ENCODE measurements at places on chromosomes 6 and 20. TPM values are rescaled to one million over a fixed set of nuclear protein-coding genes. Genes with fewer than 3 reads are reported as not detected.

GRCh38 chr20:51378171-51378928, 164.2 kb downstream of the NFATC2 start:
- H3K36me3 ChIP-seq = peaks cover 5% of the 10 kb centered on the region
- no peaks in the 10 kb centered on the region for H3K27me3 ChIP-seq
- H3K27ac ChIP-seq = no peak overlapping the region
- peak; percentile 56 for DNase-seq

The KCNS1 gene
- 0.45 TPM for total RNA-seq

- no peaks in the 10 kb centered on the region for H3K36me3 ChIP-seq
- no peak overlapping the region for H3K4me3 ChIP-seq
- H3K27me3 ChIP-seq = peaks cover 18% of the 10 kb centered on the region
Measured at GRCh38 chr6:17877895-17878440, 109.5 kb downstream of the KIF13A start.

The AGPAT4 gene
- total RNA-seq = 4.7 TPM

GRCh38 chr6:168542301-168542700, 101.3 kb downstream of the SMOC2 start:
- no peak overlapping the region for H3K4me3 ChIP-seq
- H3K36me3 ChIP-seq = no peaks in the 10 kb centered on the region

The F13A1 gene
- total RNA-seq = not detected

The CYP24A1 gene
- total RNA-seq = 0.92 TPM

DNA sequence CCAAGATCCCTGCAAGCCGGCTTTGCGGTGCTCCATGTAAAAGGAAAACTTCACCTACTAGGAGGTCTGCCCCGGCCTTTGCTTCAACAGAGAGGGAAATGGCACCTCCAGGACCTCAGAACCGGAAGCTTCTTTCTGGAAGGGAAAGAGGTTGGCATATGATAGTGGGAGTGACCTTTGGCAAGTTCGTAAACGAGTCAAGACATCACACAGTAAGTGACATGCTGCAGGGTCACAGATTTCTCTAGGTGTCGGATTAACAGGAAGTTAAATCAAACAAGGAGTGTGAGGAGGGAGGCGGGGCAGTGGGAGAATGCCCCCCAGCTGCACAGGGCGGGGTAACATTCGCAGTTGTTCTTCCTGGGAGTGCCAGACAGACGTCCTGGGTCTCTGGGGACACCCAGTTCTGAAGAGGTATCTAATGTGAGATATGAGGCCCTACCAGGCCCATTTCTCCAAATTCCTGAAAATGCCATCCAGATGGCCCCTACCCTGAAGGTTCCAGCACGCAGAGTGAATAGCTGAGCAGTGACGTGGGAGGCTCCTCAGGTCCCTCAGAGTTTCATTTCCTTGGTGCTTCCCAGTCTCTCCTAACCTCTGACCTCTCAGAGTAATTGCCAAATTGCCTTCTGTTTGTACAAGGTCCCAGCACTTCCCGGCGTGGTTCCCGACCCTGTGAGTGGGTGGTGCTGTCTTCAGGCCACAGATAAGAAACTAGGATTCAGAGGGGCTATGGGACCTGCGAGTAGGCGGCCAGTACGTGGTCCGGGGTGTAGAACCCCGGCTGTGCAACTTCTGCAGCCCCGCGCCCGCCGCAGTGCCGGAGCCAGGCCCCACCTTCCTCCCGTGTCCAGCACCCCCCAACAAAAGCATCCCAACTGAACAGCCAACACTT, 1.9 kb downstream of the RRBP1 start:
- peak overlapping the region; percentile 67 for H3K4me3 ChIP-seq
- peaks cover 12% of the 10 kb centered on the region for H3K27me3 ChIP-seq
- peaks cover 18% of the 10 kb centered on the region for H3K4me1 ChIP-seq
- peak overlapping the region; percentile 18 for H3K27ac ChIP-seq
- DNase-seq = no peak
- H3K36me3 ChIP-seq = peaks cover 8% of the 10 kb centered on the region

The SLC24A3 gene
- not detected for total RNA-seq

DNA sequence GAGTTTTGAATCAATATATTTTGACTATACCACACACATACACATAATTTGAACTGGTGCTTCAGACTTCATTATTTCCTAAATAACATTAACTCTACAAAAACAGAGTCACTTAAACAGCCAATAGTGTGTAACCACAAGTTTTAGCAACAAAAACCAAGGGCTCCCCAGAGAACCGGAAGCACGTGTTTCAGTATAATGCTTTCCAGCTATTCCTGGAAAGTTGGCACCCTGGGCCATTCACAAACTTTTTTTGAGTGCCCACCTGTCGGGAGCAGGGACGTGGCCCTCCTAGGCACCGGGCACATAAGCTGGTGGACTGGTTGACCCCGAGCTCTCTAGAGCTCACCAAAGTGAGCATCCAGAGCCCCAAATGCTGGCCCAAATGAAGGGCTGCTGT, 1.9 kb upstream of the SLC35D3 start:
- peak overlapping the region; percentile 64 for H3K4me3 ChIP-seq
- no peak for DNase-seq
- no peak overlapping the region for H3K27ac ChIP-seq
- H3K36me3 ChIP-seq = peaks cover 7% of the 10 kb centered on the region
- H3K4me1 ChIP-seq = peaks cover 23% of the 10 kb centered on the region
- peaks cover 46% of the 10 kb centered on the region for H3K27me3 ChIP-seq

DNA sequence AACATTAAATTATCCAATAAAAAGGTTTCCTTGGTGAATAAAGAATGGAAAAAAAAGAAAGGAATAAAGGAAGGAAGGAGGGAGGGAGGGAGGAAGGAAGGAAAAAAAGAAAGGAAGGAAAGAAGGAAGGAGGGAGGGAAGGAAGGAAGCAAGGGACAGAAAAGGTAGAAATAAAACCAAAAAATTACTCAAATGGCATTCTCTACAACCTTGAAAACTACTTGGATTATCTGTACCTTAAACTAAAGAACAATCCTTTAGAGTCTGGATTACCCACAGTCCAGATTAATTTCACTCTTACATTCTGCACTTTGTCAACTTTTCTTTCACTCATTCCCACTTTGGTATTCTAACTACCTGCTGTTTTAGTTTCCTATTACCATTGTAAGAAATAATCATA, 361.8 kb upstream of the ADGRB3 start:
- H3K4me3 ChIP-seq = no peak overlapping the region
- no peaks in the 10 kb centered on the region for H3K4me1 ChIP-seq
- no peak overlapping the region for H3K27ac ChIP-seq
- no peaks in the 10 kb centered on the region for H3K36me3 ChIP-seq
- no peaks in the 10 kb centered on the region for H3K27me3 ChIP-seq

The MOG gene
- total RNA-seq = not detected

The CLDN20 gene
- not detected for total RNA-seq

GRCh38 chr6:3456395-3456897, 404 bp downstream of the SLC22A23 start:
- H3K27me3 ChIP-seq = peaks cover 7% of the 10 kb centered on the region
- no peaks in the 10 kb centered on the region for H3K36me3 ChIP-seq
- no peak overlapping the region for H3K27ac ChIP-seq
- H3K4me3 ChIP-seq = no peak overlapping the region

DNA sequence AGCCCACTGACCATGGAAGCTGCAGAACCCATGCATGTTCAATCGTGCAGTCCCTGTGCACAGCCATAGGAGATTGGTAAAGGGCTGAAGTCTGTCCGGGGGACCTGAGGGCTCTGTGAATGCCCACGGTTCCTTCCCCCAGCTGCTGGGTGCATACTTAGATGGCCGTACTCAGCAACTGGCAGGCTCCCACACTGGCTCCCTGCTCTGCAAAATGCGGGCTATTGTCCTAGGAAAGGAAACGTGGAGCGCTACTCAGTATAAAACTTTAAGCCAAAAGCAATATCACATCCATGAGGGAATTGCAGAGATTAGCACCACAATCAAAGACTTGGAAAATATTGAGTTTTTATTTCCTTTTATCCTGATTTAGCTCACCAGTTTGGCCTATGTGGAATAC, 202.0 kb downstream of the WDR27 start:
- H3K4me1 ChIP-seq = no peaks in the 10 kb centered on the region
- H3K36me3 ChIP-seq = peaks cover 2% of the 10 kb centered on the region
- no peak overlapping the region for H3K27ac ChIP-seq
- no peak overlapping the region for H3K4me3 ChIP-seq
- DNase-seq = no peak
- H3K27me3 ChIP-seq = no peaks in the 10 kb centered on the region

The TSBP1 gene
- not detected for total RNA-seq

The RBM24 gene
- not detected for total RNA-seq

The CRISP1 gene
- not detected for total RNA-seq

DNA sequence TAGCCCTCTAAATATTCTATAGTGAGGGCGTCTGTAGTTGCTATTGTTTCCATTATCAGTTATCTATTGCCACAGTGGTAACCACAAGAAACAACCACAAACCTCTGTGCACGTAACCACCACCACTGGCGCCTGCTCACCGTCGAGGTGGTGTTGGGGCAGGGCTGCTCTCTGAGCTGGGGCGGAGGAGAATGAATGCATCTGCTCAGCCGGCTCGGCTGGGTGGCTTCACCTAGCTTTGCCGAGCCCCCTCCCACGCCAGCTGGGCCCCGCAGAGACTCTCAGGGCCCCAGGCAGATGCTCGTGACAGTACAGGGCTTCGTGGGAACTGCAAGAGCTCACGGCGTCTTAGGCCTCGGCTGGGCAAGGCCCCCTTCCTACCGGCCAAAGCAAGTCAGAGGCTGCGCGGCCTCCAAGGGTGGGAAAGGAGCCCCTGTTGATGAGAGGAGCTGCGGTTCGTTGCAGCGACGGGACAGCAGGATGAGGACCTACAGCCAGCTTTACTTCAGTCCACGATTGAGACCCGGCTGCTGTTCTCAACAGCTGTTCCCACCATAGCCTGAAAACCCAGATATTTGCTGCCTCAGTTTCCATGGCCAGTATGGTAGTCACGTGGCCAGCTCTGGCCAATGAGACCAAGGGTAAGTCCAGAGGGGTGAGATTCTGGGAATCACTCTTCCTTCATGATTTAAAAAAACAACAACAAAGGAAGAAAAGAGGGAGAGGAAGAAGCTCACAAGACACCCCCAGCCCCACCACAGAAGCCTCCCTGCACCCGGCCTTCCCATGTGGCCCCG, 120.2 kb upstream of the AFDN start:
- H3K27ac ChIP-seq = no peak overlapping the region
- peaks cover 2% of the 10 kb centered on the region for H3K36me3 ChIP-seq
- H3K4me1 ChIP-seq = peaks cover 22% of the 10 kb centered on the region
- no peak overlapping the region for H3K4me3 ChIP-seq

The SRXN1 gene
- 14.1 TPM for total RNA-seq

DNA sequence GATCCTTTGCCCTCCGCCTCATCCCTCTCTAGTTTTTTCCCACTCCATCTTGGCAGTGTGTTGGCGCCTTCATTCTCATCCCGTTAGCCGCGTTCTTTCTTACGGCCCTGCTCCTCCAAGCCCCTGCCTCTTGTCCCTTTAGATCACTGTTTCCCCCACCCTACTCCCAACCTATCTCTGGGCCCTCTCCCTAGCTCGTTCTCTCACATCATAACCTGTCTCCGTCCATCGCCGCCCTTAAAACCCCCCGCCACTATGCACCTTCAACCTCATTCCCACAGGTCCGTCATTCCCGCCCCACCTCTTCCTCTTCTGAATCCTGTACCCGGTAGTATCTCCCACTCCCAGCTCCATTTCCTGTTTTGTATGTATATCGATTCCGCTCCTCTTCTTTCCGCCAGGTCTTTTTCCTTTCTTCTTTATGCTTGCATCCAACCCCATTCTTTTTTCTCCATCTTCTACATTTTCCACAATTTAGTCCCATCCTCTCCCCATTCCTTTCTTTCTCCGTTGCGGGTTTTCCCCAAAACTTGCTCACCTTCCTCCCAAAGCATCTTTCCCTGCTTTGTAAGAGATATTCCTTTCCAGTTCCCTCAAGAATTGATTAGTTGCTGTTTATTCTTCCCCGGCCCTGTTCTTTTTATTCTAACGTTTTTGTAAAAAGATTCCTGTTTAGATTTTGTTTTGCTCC, 671 bp downstream of the EFHC1 start:
- no peak overlapping the region for H3K27ac ChIP-seq
- H3K4me3 ChIP-seq = no peak overlapping the region
- H3K36me3 ChIP-seq = no peaks in the 10 kb centered on the region
- no peak for DNase-seq
- peaks cover 11% of the 10 kb centered on the region for H3K4me1 ChIP-seq

DNA sequence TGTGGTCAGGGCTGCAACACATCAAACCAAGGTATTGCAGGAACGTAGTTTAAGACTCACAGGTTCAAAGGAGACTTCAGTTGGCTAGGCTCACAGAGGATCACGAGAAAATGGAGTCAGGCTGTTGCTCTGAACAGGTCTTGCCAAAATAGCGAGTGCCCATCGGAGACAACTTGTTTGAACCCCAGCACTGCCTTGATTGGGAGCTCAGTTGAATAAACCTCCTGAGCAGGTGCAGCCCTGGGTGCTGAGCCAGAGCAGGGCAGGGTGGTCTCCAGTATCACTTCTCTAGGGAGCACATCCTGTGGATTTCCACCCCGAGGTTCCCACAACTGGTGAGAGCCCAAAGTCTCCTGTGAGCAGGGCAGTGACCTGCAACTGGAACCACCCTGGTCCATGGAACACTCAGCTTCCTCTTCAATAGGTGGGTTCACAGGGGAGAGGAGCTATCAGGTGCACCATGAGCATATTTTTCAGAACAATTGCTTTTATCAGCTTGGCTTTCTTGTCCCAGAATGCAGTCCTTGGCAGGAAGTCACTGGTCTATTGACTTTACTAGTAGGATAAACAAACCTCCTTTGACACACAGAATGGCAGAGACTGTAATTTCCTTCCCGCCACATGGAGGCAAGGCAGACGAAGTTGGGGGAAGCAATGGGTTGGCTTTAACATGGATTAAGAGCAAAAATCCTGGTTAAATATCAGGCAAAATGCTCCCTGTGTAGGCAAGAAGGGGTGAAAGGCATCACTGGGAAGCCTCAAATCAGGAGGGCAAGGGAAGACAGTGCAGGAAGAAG, 267.7 kb upstream of the FOXQ1 start:
- no peaks in the 10 kb centered on the region for H3K4me1 ChIP-seq
- DNase-seq = no peak
- peaks cover 25% of the 10 kb centered on the region for H3K27me3 ChIP-seq
- H3K4me3 ChIP-seq = no peak overlapping the region

DNA sequence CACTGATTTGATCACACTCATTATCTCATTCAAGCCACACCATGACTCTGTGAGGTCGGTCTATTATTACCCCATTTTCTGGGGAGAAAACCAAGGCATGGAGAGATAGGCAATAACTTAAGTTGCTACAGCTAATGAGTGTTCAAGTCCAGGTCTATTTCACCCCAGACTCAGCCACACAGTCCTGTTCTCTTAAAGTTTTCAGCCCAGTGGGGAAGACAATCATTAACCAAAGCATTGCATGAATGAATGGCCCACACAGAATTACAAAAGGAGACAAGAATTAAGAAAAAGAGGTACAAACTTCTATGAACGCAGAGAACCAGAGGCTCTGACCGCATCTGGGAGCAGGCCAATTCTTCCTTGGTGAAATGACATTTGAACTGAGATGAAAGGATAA, 7.1 kb downstream of the BPI start:
- H3K4me1 ChIP-seq = no peaks in the 10 kb centered on the region
- DNase-seq = no peak
- no peak overlapping the region for H3K4me3 ChIP-seq
- H3K27ac ChIP-seq = no peak overlapping the region
- H3K27me3 ChIP-seq = peaks cover 20% of the 10 kb centered on the region

The TOX2 gene
- total RNA-seq = 2.5 TPM

GRCh38 chr6:160116411-160116810, 5.2 kb upstream of the SLC22A1 start:
- H3K4me1 ChIP-seq = no peaks in the 10 kb centered on the region
- no peak overlapping the region for H3K27ac ChIP-seq
- DNase-seq = no peak
